Spinal cord (tissue), 10 donors: ENCODE measurements at places on chromosomes 6 and 20. TPM values are rescaled to one million over a fixed set of nuclear protein-coding genes. Genes with fewer than 3 reads are reported as not detected.

Gene HLA-DOA
- polyA plus RNA-seq = 1.8 TPM

Gene HLA-DQA2
- 0.43 TPM for polyA plus RNA-seq

Gene LTA
- polyA plus RNA-seq = 0.27 TPM

Gene TNFRSF6B
- polyA plus RNA-seq = 5.2 TPM

Gene GUCA1A
- 5.8 TPM for polyA plus RNA-seq

Gene MYL9
- polyA plus RNA-seq = 40.7 TPM

Gene EFCAB8
- 0.36 TPM for polyA plus RNA-seq
